AG10803 (cell line): ENCODE measurements at places on chromosomes 16 and 17.

- DNase-seq: peak; percentile 50
These were observed 22.4 kb downstream of the MIS12 start for GRCh38 chr17:5508810-5509209.

- DNase-seq: peak; percentile 50
These were observed 107.6 kb downstream of the SPECC1 start for GRCh38 chr17:20116683-20117309.

- peak; percentile 82 for DNase-seq
These were observed 10.5 kb downstream of the FTO start for GRCh38 chr16:53714205-53715022.

DNA sequence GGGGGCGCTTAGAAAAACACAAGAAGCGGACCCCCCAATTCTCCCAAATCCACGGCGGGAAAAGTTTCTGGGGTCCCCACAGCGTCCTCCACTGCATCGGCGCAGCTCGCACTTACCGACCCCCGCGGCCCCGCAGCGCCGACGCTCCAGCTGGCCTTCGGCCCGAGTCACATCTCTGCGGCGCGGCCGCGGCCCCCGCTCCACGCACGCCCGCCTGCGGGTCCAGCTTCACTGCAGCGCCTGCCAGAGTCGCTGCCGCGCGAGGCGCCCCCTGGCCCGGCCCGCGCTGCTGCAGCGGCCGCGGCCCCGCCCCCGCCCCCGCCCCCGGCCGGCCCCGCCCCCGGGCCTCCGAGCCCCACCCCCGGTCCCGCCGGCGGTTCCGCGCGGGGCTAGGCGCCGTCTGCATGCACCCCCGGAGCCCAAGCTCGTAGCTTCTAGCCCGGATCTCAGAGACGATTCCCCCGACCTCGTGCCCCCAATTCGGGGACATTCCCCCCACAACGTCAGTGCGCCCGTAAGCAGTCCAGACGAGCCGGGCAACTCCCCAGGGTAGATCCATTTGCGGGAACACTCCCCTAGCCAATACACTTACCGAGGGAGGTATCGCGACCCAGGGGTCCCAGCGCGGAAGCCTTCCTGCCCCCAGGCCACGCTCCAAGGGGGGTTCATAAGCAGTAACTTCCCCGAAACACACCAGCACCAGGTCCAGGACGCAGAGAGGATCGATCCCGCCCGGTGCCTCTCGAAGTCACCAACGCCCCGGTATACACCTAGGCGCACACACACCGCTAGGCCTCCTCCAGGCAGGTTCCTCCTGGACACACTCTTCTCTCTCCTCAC, at the start of gene GPRC5B:
Gene GPRC5B, minus strand, starts transcription at position 238 of the 840 bp plus-strand sequence. CDS start 12,003 bp downstream, outside the sequence.
- no peak for DNase-seq

DNA sequence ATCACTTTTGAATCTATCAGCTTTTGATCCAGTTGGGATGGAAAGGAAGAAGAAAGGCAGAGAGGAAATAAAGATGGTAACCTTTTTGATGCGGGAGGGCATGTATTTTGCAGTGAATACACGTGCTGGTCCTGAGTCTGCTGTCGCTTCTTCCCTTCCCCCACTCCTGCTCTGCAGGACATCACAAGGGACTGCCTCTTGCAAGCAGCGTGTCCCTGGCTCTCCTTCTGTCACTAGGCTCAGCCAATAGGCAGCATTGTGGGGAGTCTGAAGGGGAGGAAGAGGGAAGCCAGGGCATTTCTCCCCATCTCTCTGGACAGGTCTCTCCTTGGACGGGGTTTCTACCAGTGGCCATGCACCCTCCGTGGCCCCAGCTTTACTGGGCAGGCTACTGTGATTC, 15.7 kb upstream of the WFDC1 start:
- no peak for DNase-seq

- no peak for DNase-seq
These were observed at the start of gene SHISA6 for GRCh38 chr17:11240841-11241610. Gene SHISA6, plus strand, starts transcription at chr17:11241213.

- peak; percentile 23 for DNase-seq
These were observed 577 bp upstream of the HS3ST2 start for GRCh38 chr16:22813223-22813947.

DNA sequence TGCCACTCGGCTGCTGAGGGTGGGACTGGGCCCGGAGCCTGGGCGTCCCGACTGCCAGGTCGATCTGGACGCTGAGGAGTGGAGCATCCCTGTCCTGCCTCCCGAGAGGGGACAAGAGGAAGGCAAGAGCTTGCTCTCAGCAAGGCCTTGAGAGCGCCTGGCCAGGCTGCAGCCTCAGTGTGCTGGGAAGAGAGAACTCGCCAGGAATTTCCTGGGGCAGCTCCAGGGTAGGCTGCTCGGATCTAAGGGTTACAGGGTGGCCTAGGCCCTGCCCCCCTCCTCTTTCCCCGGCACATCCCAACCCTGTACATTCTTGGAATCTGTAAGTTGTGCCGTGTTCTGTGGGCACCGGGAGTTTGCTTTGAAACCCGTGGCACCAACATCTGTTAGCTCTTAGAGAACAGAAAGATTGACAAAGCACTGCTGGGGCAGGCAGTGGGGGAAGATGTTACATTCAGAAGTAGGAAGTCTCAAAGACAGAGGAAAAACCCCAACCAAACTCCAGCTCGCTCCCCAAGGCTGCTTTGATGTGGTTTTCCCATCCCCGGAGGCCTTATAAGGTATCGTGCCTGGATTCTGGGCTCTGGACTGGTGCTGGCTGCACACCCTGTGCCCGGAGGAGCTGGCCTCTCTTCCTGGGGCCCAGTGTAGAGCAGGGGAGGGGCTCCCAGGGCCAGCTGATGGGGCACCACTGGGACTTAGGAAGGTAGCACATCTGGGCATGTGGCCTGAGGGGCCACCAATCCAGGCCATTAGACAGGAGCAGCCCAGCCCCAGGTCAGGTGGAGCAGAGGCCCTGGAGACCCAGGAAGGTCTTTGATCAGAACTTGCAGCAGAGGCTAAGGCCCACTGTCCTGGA, 55.2 kb downstream of the NKD1 start:
- peak; percentile 96 for DNase-seq

GRCh38 chr17:79948406-79948944, 87.2 kb downstream of the TBC1D16 start:
- DNase-seq: no peak
